ENCODE measurements at places on chromosomes 11 and 22.

DNA sequence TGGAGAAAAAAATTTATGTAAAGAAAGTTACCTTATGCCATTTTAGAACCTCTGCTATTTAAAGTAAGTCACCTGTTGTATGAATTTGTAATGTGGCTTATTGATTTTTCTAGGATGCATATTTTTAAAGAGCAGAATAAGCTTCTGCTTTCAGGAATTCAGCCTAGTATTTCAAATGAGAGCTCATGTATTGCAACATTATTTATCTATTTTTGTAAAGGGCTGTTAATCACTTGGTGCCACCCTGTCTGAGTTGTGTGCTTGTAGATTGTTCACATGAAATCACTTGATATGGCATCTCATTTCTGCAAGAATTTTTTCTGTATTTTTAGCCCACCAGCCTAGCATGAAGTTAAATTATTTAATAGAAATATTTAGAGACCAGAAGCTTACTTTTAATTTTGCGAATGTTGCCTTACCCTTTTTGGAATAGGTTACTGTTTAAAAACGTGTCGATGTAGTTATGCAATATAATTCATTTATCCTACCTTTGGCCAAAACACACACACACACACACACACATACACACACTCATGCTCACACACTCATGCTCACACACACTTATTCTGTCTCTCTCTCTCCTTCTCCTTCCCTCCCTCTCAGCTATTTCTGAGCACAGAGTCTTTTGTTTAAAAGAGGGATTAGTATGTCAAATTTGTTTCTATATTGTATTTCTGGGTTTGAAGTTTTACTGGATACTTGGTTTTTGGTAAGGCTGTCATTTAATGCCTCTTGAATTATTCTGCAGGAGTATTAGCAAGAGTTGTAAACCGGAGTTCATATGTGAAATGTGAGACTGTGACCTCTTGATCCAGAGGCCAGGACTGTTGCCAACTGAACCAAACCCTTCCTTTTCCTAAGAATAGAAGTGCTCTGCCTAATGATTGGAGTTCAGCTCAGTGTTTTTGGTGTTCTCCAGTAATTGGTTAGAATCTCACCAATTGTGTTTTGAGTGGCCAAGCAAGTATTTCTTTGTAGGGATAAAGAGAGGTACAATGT is 34.4 kb downstream of the YAP1 start:
- no peak for DNase-seq

DNA sequence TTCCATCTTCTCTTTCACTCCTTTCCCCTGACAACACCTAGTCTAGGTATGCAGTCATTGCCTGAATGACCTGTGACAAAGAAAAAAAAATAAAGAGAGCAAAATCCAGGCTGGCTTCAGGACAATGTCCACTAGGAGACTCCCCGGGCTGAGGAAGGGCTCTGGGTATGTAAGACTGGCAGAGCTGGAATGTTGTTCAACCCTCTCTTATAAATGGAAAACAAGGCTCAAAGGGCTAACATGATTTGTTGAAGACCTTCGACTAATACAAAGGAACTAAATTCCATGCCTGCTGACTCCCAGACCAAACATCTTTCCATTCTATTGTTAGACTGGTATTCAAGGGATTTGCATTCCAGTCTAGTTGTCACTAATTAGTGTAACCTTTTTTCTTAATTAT is 122.2 kb downstream of the ARL14EP start:
- DNase-seq: no peak

DNA sequence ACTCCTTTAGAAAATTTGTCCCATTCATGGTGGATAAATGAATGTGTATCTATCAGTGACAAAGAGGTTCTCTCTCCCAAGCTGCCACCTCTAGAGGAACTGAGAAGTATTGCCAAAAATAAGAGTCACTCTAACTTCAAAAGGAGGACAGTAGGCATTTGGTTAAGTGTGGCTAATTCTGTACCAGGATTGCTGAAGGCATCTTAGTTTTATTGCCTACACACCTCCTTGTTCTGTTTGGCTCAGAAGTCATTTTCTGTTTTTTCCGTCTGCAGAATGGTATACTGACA is 189.0 kb upstream of the MPPED2 start:
- DNase-seq: no peak

- no peak for DNase-seq
These were observed 33.4 kb upstream of the MICAL2 start for GRCh38 chr11:12076840-12077534.

DNA sequence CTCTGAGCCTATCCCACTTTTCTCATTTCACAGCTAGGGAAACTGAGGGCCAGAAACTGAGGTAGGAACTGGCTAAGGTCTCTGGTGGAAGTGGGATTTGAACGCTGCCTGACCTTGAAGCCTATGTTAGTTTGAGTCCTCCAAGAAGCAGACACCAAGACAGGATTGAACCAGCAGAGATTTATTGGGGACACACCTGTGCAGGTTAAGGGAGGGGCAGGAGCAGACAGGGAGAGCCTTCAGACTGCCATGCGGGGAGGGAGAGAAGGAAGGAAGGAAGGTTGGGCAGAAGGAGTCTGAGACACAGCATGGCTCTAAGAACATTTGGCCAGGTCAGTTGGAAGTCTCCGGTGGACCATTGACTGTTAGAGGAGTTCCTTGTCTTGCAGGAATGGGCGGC is 59.5 kb downstream of the SGSM1 start:
- DNase-seq: no peak

DNA sequence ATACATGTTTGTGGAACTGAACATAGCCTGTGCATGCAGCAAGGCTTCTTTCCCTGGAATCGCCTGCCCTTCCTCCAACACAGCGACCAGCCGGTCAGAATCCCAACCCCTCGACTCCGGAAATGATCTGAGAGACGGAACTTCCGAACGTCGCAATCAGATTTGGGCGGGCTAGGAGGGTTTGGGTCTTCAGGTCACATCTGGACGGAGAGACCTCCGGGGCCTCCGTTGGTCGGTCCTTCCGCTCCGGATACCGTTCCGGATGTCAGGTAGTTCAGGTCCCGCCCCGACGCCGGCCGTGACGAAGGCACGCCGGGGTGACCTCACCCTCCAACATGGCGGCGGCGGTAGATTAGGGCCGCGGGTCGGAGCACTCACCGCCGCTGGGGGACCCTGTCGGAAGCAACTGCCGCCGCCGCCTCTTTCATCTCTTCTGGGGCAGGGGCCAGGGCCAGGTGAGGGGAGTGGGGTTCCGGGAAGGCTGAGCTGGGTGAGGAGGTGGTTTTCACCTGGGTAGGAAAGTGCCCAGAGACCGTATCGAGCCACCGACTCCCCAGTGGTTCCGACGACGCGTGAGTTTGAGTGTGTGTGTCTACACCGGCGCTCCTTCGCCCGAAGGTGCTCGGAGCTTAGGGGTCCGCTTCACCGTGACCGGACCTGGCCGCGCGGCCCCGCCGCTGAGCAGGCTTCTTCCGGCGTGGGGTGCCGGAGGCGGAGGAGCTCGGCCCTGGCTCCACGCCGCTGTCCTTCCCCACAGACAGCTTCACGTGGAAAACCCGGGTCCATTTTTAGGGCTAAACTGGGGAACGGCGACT is at the start of gene BCL2L13:
TSS of gene BCL2L13 (plus strand) at position 326 of the 815 bp plus-strand sequence. CDS start 16,955 bp downstream, outside the sequence.
- DNase-seq: peak; percentile 97

GRCh38 chr11:83523676-83524075 is 237.5 kb upstream of the CCDC90B start:
- DNase-seq: no peak

GRCh38 chr11:16356057-16356760 is at the start of gene SOX6:
Gene SOX6 (minus strand): TSS chr11:16356546. CDS start chr11:16341248, 15,298 bp downstream.
- no peak for DNase-seq

- no peak for DNase-seq
These were observed 2.4 kb downstream of the CAPN1 start for GRCh38 chr11:65184146-65184545.

DNA sequence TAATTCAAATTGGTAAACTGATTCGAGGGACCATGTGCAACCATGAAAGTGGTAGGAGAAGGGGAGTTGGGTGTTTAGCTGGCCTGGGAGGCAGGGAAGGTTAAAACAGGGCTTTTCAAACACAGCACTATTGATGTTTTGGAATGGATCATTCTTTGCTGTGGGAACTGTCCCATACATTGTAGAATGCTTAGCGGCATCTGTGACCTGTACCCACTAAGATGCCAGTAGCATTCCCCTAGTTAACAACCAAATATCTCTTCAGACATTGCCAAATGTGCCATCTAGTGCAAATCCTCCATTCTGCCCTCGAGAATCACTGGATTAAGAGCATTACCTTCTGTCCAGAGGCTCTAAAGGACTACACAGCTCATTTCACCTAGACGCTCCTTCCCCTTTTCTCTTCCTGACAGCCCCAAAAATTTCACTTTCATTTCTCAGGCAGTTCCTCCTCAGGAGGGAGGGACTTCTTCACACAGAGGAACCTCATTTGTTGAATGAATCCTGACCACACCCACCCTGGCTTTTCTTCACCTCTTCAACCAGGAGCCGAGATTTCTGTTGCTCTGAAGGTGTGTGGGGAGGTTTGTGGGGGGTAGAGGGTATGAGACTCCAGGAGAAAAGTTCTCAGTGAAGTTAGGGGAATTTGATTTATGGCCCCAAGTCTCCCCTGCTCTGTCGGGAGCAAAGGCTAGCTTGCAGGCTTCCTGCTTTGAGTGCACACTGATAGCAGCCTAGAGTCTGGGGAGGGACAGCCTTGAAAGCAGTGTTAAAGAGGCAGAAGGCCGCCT is at the start of gene TRIM34:
TSS of gene TRIM34 (plus strand) at position 513 of the 791 bp plus-strand sequence. CDS start 7,331 bp downstream, outside the sequence.
- DNase-seq: no peak

DNA sequence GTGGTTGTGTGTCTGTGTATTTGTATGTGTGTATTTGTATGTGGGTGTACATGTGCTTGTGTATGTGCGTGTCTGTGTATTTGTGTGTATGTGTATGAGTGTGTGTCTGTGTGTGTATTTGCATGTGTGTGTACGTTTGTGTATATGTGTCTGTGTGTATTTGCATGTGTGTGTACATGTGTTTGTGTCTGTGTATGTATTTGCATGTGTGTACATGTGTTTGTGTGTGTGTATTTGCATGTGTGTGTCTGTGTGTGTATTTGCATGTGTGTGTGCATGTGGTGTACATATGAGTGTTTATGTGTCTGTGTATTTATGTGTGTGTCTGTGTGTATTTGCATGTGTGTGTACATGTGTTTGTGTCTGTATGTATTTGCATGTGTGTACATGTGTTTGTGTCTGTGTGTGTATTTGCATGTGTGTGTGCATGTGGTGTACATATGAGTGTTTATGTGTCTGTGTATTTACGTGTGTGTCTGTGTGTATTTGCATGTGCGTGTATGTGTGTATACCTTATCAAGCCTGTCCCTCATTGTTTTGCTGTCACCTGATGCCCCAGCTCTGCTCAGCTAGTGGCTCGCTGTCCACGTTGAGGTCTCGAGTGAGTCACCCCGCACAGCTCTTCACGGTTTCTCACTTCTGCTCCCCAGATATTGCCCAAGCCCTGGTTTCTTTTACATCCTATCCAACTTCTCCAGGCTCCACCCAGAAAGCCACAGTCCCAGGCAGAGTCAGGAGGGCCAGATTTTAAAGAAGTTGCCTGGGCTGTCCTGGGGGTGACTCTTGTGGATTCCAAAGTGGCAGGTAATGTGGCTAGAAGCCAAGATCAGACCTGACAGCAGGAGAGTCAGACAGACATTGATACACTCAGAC is 15.2 kb downstream of the MB start:
- DNase-seq: no peak

- DNase-seq: no peak
These were observed 38.0 kb upstream of the ETS1 start for GRCh38 chr11:128625326-128625725.

- DNase-seq: no peak
These were observed 385.4 kb downstream of the TMEM135 start for GRCh38 chr11:87423161-87423560.

- DNase-seq: no peak
These were observed 9.3 kb downstream of the PRCP start for GRCh38 chr11:82890936-82891335.

- DNase-seq: no peak
These were observed 2.1 kb upstream of the CLCF1 start for GRCh38 chr11:67375320-67376055.

- no peak for DNase-seq
These were observed 147.9 kb downstream of the ATG16L2 start for GRCh38 chr11:72962084-72962483.

- DNase-seq: no peak
These were observed 35.6 kb downstream of the ETS1 start for GRCh38 chr11:128551611-128552335.

DNA sequence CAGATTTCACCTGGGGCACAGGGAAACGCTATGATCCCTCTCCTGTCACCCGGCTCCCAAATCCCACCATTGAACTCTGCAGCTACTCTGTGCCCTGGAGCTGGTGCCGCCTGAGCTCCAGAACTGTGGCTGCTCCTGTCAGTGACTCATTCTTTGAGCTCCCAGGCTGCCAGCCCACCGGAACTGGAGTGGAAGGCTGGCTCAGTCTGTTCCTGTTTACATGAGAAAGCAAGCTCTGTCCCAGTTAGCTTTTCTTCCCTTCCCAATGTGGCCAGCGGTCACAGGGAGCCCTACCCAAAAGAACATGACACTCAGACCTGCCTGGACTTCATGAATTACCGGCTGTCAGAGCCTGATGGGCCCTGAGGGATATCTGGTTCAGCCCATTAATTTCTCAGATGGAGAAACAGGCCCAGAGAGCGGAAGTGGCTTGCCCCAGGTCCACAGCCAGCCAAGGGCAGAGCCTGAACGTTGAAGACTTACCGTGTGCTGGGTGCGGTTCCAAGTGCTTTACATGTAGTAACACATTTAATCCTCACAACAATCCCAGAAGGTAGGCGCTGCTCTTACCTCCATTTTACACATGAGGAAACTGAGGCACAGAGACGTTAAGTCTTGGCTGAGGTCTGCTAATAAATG is 23.8 kb upstream of the IGSF22 start:
- no peak for DNase-seq

- no peak for DNase-seq
These were observed 104.0 kb upstream of the TIMP3 start for GRCh38 chr22:32697331-32697995.

DNA sequence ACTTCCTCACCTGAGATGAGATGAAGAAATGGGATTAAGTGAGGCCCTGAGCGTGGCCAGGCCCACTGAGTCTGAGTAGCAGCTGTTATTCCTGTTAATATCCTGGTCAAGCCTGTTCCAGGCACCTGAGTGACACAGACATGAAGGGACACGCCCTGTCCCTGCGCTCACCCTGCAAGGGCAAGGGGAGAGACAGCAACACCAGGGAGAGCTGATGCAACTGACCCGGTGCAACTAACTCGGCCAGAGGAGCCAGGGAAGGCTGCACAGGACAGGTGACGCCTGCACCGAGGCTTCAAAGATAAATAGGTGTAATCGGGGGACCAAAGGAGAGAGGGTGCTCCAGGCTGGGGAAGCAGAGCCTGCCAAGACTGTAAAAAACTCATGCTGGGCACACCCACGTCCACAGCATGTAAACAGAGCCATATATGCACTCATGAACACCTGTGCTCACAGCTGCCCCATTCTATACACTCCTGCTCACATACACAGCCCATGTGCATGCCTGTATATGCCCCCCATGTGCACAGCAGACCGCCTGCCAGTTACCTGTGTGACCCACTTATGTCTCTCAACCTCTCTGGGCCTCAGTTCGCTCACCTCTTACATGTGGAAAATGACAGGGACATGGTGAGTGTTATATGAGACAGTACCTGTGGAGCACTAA is 22.8 kb upstream of the GCAT start:
- no peak for DNase-seq

- no peak for DNase-seq
These were observed 254.5 kb upstream of the NARS2 start for GRCh38 chr11:78829146-78829545.

Measured in SHP77 (cell line).